ENCODE measurements at places on chromosomes 5 and 9. TPM values are rescaled to one million over a fixed set of nuclear protein-coding genes. Genes with fewer than 3 reads are reported as not detected.

The F2RL1 gene
- 5.5 TPM for total RNA-seq

The SOX30 gene
- 0.14 TPM for total RNA-seq

The WNT8A gene
- not detected for total RNA-seq

The ZFAND5 gene
- total RNA-seq: 143 TPM

The PCDHA9 gene
- total RNA-seq: not detected

- H3K4me3 ChIP-seq: no peak overlapping the region
- no peaks in the 10 kb centered on the region for H3K36me3 ChIP-seq
- H3K27ac ChIP-seq: no peak overlapping the region
- no peaks in the 10 kb centered on the region for H3K27me3 ChIP-seq
- no peaks in the 10 kb centered on the region for H3K4me1 ChIP-seq
Measured at GRCh38 chr9:135246248-135247205, 159.1 kb downstream of the OLFM1 start.

DNA sequence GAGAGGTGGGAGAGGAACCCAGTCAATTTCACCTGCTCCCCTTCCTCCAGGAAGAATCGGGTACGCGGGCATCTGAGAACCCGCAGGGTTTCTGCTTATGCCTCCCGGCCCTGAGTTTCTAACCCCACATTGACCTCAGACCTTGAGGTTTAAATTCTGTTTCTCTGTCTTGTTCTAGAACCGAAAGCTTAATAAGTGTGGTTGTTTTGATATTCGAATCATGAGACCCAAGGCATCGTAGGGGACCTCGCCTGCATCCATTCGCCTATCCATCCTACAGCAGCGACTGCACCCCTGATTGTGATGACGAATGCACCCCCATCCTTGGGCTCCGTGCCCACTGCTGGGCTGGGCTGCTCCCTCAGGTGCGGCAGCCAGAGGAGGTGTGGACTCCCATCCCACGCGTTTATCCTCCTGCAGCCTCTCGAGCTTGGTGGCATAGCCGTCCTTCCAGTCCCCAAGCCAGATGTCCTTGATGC is 80.8 kb upstream of the IER5L start:
- peak; percentile 58 for DNase-seq
- H3K4me3 ChIP-seq: peak overlapping the region; percentile 47
- no peak overlapping the region for H3K27ac ChIP-seq
- no peaks in the 10 kb centered on the region for H3K27me3 ChIP-seq
- H3K4me1 ChIP-seq: peaks cover 30% of the 10 kb centered on the region

DNA sequence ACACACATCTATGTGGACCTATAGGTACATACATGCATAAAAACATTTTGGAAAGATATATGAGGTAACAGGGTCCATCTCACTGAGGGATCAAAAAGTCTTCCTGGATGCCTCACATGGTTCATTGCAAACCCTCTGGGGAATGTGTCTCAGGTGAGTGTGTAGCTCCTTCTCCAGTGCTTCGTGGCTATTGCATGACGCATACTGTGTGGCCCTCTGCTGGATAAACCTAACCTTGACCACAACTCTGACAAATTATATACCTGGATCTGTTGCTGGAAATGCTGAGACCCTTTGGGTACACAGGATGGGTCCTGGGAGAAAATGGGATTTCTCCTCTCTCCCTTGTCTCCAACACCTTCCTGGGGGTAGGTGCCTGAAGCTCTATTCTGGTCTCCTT is 91.9 kb downstream of the JAKMIP2 start:
- H3K27ac ChIP-seq: no peak overlapping the region
- H3K36me3 ChIP-seq: no peaks in the 10 kb centered on the region
- H3K4me1 ChIP-seq: no peaks in the 10 kb centered on the region
- no peak for DNase-seq
- H3K27me3 ChIP-seq: no peaks in the 10 kb centered on the region

- no peak overlapping the region for H3K4me3 ChIP-seq
- no peak overlapping the region for H3K27ac ChIP-seq
- H3K36me3 ChIP-seq: no peaks in the 10 kb centered on the region
Measured at GRCh38 chr5:53733853-53734252, 173.4 kb downstream of the NDUFS4 start.

DNA sequence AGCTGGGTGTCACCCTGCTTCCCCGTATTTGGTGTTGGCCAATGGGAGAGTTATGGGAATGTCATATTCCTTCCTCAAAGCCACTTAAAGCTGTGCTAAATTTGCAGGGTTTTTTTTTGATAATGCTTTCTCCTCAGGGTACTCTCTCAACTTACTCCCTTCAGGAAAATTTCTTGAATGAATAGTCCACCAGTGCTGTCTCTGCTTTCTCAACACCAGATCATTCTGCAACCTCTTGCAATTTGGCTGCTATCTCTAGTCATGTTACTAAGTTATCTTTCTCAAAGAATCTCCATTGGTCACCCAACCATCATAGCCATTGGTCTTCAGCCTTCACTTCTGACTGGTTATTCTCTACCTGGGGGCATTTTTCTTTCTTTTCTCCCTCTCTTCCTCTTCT is 13.4 kb upstream of the TNFAIP8 start:
- H3K36me3 ChIP-seq: no peaks in the 10 kb centered on the region
- H3K4me3 ChIP-seq: peak overlapping the region; percentile 63
- H3K4me1 ChIP-seq: peaks cover 99% of the 10 kb centered on the region
